ENCODE measurements at places on chromosomes 2 and 18.
A peak's percentile ranks its signal among the peaks of the same experiment; 100 is the strongest.

- no peak for DNase-seq
Measured at GRCh38 chr18:40216856-40217255, 1738.2 kb upstream of the PIK3C3 start.

DNA sequence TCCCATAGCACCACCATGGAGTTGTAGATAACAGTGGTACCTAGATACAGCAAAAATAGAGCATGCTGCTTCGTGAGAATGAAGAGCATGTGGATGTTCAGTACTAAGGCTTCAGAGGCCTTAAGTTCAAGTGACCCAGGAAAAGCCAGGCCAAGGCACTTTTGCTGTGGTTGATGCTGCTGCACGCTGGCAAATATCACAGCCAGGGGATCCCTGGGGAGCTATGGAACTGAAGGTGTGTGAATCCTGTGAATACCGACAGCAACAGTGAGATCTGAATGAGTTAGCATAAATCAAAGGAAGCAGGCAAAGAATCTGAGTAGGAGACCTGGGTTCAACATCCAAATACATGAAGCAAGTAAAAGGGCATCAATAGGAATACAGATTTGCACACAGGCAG is 158.6 kb upstream of the THUMPD2 start:
- no peak for DNase-seq

DNA sequence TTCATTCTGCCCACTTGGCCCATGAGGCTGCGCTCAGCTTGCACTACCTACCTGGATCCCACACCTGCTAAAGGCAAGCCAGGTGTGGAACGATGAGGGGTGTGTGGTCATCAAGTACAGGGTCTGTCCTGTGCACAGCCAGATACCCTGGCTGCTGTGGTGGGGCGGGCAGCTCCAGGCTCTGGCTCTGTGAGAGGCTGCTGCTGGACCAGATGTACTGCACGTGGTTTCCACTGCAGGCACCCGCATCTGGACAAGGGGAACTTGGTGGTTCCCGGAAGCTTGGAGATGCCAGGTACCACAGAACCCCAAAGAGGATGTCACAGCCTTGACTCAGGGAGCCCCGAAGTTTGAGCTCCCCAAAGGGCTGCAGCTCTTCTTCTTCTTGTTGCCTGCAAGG is 68.1 kb upstream of the ZNF804A start:
- DNase-seq: no peak

- DNase-seq: no peak
Measured at GRCh38 chr2:219215871-219216534, 2.8 kb downstream of the ABCB6 start.

- DNase-seq: peak; percentile 90
Measured at GRCh38 chr2:54081574-54081973, 33.8 kb upstream of the ACYP2 start.

- DNase-seq: no peak
Measured at GRCh38 chr2:54722641-54723040, 821 bp upstream of the EML6 start.

- no peak for DNase-seq
Measured at GRCh38 chr2:132730611-132731010, 60.6 kb upstream of the LYPD1 start.

DNA sequence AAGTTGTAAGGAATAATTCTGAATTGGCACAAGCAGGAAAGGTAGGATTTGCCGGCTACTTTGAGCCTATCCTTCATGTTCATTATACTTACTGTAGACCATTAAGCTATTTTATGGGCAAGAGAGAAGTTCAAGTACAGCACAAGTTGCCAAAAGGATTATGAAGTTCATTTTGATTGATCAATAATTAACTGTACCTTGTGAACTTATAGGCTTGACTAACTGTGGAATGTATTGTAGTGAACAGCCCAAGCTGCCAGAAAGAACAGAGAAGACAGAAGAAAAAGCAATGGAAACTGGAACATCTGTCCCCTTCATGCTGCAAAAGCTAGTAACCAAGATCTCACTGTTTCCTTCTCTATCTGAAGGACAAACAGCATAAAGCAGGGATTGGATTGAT is 810.1 kb upstream of the ZEB2 start:
- DNase-seq: no peak

- no peak for DNase-seq
Measured at GRCh38 chr18:56841836-56842235, 190.7 kb downstream of the WDR7 start.

DNA sequence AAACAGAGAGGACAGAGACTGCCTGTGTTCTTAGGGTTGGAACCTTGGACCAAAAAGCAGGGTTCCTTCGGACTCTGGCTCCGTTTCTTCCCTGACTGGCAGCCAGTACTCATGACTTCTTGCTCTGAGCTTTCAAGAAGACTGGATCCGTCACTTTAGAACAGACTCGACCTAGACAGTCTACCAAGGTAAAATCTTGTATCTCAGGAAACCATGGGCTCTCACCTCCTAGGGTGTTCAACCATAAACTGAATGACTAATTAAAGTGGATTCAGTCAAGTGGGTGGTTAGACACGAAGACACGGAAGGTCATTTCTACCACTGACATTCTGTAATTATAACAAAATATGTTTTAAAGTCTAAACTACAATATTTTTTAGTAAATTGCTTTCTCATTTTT is 153.8 kb upstream of the SLC39A10 start:
- no peak for DNase-seq

GRCh38 chr18:11974741-11975325 is 6.5 kb upstream of the IMPA2 start:
- no peak for DNase-seq

GRCh38 chr2:86002375-86002774 is 103.3 kb downstream of the POLR1A start:
- DNase-seq: no peak

DNA sequence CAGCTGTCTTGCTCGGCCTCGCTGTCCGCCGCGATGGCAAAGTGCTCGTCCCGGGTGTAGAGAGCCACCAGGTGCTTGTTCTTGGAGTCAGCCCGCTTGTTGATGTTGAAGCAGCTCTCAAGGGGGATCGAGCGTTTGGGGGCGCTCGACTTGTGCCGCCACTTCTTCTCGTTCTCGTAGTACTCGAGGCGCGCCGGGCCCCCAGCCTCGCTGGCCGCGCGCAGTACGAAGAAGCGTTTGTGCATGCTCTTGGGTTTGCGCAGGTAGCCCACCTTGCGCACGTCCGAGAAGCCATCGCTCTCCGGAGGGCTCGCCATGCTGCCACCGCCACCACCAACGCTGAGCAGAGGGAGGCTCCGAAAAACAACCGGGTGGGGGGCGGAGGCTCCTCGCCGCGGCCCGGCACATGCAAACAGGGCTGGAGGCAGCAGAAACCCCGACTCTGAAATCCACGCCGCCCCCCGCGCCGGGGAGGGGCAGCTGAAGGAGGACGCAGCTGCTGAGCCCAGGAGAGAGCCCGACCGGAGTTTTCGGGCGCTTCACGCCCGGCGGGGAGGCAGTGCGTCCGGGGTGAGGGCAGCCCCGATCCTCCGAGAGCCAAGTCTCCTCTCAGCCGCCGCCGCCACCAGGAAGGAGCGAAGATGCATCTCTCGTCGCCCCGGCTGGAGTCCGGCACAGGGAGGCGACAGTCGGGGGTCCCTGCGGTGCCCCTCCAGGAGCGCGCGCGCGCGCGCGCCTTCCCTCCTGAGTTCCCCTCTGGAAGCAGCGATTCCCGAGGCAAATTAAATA is 1.0 kb downstream of the IRS1 start:
- no peak for DNase-seq

DNA sequence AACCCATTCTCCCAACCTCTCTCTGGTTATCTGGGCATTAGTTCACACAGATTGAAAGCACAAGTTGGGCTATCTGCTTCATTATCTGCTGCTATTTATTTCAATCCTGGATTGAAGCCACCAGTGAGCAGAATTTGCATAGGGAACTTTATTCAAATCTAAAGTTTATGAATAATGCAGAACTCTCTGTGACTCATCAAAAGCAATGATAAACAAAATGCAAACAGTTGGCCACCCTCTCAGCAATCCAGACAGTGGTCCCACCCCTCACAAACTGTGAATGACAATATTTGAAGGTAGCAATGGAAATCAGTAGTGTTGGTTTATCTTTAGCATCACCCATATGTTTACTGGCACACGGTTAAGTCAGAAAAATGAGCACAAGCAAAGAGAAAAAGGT is 106.8 kb upstream of the TMEM178A start:
- no peak for DNase-seq

- DNase-seq: no peak
Measured at GRCh38 chr2:43298500-43298899, 72.1 kb upstream of the ZFP36L2 start.

DNA sequence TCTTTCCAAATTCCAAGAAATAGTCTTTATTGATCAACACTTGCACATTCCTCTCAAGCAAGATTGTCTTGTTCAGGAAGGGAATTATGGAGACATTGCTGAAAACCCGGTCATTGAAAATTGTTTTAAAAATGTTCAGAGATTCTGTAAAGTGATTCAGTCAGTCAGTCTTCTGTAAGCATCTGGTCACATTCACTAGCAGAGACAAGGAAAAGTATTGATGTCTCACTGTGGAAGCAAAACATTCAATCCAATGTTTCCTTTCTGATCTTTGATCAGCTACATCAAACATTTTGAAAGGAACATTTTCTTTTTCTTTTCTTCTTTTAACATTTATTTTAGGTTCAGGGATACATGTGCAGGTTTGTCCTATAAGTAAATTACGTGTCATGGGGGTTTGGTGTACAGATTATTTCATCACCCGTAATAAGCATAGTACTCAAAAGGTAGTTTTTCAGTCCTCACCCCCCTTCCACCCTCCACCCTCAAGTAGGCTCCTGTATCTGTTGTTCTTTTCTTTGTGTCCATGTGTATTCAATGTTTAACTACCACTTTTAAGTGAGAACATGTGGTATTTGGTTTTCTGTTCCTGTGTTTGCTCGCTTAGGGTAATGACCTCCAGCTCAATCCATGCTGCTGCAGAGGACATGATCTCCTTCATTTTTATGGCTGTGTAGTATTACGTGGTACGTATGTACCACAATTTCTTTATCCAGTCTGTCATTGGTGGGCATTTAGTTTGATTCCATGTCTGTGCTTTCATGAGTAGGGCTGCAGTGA is 61.2 kb downstream of the CTNNA2 start:
- no peak for DNase-seq

- no peak for DNase-seq
Measured at GRCh38 chr2:62141142-62141740, 54.7 kb upstream of the B3GNT2 start.

GRCh38 chr18:3985664-3986063 is 469.4 kb downstream of the DLGAP1 start:
- no peak for DNase-seq

GRCh38 chr2:185645529-185645928 is 93.1 kb upstream of the FSIP2 start:
- no peak for DNase-seq

DNA sequence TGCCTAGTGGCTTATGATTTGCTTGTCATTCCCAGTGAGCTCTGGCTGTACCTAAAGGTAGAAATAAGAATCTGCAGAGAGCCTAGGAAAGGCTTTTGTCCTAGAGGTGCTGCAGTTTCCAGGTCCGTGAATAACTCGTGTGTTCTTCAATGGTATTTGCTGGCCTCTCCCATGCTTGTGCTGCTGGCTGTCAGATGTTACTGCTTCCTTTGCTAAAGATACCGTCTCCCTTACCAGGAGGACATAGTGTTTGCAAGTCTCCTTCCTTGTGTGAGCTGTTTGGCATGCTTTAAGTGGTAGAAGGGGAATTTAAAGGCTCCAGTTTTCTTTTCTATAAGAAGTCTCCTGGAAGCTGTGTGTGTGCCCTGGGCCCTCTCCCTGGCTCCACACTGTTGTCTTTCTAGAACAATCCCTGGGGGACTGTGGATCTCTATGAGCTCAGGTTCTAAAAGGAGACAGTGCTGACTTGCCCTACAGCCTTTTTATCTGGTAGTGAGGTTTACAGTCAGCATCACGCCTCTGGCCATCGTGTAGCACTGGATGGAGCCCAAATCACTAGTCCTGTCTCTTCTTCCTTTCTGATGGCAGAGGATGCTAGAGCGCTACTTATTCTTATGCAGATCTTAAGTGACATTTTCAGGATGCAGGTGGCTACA is 65.8 kb downstream of the RNF144A start:
- no peak for DNase-seq

DNA sequence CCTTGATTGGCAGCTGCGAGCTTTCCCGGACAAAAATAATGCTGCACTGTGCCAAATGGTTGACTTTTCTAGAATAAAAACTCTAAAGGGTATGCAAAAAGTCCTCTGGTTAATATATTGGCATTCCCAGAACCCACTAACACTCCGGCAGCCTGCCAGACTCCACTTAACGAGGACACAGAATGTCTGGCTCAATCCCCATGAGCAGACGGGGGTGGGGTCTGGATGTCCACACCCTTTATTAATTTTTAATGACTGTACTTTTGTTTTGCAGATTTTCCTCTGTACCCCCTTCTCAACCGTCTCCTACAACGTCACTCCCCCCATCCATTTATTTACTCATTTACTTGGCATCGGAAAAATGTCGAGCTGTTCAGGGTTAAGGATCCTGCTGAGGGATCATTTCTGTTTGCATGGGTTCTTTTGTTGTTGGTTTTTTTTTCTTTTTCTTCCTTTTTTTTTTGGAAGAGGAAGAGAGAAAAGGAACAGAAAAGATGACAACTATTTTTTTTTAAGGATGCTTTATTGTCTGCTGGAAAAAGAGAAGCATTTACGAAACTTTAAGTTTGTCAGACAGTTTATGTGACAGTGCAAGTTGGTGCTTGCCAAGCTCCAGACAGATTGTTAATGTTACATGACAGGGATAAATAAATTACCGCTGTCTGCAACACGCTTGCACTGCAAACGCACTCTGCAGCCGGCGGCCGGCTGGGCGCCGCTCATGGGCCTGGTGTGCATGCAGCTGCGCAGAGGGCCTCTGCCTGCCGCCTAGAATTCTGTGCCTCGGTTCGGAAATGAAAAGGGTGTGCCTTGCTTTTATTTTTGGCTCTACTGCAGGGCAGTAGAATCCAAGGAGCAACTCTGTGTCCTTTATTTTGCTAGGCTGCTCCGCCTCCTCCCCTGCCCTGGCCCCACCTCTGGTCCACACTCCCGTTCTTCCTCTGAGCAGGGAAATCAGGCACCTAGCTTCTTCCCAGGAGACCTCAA is 3.6 kb downstream of the LDLRAD4 start:
- no peak for DNase-seq

GRCh38 chr2:74708883-74709282 is 54.8 kb downstream of the SEMA4F start:
- peak; percentile 65 for DNase-seq

GRCh38 chr18:79876497-79876896 is 75.0 kb downstream of the SLC66A2 start:
- no peak for DNase-seq

GRCh38 chr2:46320141-46320567 is 22.9 kb downstream of the EPAS1 start:
- DNase-seq: no peak

- DNase-seq: no peak
Measured at GRCh38 chr18:29459972-29460371, 1283.0 kb upstream of the CDH2 start.

DNA sequence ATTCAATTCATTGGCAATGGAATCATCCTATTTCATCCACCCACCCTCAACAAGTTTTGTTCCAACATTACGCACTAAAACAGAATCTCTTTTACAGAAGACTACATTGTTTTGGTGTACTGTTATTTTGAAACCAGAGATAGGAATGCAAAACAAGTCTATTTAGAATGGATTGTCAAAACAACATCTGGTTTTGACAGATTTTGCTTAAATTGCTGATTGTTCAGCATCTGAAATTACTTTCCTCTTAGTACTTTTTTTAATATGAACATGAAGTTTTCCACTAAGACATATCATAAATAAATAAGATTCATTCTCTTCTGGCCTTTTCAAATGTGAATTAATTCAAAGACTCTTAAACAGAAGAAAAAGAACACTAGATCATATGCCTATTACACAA is 323.9 kb upstream of the TFPI start:
- DNase-seq: no peak

All from RCC 7860 (cell line).